ENCODE measurements at places on chromosomes 2 and 18.

GRCh38 chr2:33672389-33672788 is 73.3 kb upstream of the FAM98A start:
- no peak for DNase-seq

GRCh38 chr2:216752855-216753505 is 57.6 kb upstream of the IGFBP5 start:
- DNase-seq, result no peak

- DNase-seq, result no peak
These were observed 12.3 kb downstream of the SCG2 start for GRCh38 chr2:223589901-223590300.

- DNase-seq, result no peak
These were observed 272.1 kb upstream of the DOK6 start for GRCh38 chr18:69128566-69128965.

- peak; percentile 58 for DNase-seq
These were observed 53.2 kb upstream of the RAB27B start for GRCh38 chr18:54774981-54775665.

DNA sequence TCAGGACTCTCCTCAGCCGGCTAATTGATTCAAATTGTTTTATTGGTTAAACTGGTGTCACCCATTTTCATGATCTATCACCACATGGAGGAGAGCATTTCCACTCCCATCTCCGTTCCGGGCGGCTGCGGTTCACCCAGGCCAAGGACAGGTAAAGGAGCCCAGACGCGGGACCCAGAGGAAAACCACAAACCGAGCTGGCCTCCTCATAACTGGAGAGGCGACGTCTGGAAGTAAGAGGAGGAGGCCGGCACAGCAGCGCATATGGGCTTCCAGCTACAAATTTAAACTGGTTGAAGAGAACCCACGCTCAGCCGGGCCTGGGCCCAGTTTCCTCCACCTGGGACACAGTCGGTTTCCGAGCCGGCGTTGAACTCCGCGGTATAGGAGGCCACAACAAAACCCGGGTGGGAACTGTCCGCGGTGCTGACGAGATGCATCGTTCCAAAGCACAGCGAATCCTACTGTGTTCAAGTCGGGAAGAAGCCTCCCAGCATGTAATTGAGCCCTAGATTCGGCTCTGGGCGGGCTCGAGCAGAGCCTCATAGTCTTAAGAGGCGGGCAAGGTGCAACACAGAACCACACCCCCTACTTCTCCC is 3.0 kb upstream of the SKOR2 start:
- DNase-seq, result peak; percentile 75

DNA sequence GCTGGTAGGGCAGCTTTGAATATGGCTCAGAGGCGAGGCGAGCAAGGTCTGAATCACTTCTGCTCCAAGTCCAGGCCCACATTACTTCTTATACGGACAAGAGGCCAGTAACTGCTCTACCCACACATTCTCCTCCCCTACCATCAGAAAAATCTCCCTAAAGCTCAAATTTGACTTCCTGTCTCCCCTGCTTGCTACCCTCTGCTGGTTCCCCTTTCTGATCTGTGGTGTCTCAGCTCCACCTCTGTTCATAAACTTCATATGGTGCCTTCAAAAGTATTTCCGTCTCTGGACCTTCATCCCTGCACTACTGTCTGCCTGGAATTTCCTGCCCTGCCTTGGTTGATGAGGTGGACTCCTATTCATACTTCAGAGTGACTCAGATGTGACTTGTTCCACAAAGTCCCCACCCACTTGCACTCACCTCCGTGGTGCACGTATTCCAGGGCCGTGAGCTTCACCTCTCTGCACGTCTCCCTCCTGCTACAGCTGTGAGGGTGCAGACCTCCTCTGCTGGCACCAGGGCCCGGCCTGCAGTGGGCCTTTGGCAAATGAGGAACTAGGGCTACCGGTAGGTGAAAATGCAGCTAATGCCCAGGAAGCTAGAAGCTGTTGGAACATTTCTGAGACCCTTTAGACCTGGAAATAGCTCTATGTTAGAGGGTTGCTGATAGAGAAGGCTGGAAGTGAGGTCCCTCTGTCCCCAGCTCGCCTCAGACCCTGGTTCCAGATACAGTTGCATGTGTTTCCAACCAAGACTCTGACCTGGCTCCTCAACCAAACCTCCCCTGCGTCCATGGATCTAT is 24.6 kb upstream of the KCMF1 start:
- no peak for DNase-seq

- no peak for DNase-seq
These were observed 564 bp downstream of the GCC2 start for GRCh38 chr2:108449410-108450130.

- DNase-seq, result no peak
These were observed 86.2 kb downstream of the PAX3 start for GRCh38 chr2:222212571-222212970.

GRCh38 chr2:98710734-98711133 is 20.2 kb downstream of the MGAT4A start:
- DNase-seq, result no peak

DNA sequence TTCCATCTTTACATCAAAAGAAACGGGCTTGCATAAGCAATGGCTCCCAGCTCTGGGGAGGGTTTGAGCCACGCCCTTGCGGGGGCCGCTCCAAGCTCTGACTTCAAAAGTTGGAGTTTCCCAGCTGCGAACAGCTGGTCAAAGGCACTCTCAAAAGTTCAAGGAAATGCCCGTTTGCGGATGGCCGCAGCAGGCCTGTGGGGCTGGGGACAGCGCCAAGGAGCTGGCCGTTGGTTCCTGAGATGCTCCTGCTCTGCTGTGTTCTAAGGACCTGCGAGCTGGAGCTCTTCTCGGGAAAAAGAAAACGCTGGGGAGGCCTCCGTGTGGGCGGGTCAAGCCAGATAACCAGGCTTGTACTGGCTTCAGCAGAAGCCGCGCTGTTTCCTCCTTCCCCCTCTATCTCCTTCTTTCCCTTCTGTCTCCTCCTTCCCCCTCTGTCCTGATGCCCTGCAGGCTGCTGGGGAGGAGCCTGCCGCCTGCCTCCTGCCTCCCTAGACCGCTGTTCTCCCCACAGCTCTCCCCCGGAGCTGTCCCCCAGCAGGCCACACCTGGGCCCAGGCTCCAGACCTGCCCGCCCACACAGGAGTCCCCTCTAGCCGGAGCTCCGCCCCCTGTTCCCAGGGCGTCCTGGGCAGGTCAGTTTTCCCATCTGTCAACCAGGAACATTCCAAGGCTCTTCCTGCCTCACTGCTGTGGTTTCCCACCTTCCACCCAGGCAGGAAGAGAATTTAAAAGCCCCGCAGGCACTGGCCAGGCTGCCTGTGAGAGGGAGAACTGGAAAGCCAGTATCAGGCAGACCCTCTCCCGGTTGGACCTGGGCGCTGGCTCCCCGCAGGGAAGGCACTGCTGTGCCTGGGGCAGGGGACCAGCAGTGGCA is 14.1 kb downstream of the KLF11 start:
- peak; percentile 60 for DNase-seq

- no peak for DNase-seq
These were observed 170.0 kb downstream of the TXNL1 start for GRCh38 chr18:56468396-56468795.

DNA sequence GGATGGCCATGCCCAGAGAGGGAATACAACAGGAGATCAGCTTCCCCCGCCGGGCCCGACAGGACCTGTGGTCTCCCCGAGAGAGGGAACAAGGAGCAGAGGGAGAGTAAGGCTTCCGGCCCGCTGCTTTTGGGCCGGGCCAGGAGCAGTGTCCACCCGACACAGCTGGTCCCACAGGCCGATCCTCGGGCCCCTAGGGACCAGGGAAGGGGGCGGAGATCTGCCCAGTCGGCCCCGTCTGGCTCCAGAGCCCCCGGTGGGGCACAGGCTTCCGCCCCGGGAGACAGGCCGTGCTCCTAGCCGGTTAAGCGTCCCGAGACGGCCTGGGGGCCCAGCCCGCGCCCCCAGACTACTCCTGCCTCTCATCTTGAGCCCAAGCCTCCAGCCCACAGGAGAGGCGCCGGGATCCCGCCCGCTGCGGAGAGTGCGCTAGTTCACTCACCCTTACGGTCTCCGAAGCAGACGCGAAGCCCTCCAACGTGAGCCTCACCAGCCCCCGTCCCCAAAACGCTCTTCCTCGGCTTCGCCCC is at the start of gene MCFD2:
TSS of gene MCFD2 (minus strand) at position 526 of the 530 bp plus-strand sequence. CDS start 6,635 bp downstream, outside the sequence.
- DNase-seq, result peak; percentile 83

GRCh38 chr18:62637807-62638687 is 77.3 kb upstream of the PHLPP1 start:
- no peak for DNase-seq

DNA sequence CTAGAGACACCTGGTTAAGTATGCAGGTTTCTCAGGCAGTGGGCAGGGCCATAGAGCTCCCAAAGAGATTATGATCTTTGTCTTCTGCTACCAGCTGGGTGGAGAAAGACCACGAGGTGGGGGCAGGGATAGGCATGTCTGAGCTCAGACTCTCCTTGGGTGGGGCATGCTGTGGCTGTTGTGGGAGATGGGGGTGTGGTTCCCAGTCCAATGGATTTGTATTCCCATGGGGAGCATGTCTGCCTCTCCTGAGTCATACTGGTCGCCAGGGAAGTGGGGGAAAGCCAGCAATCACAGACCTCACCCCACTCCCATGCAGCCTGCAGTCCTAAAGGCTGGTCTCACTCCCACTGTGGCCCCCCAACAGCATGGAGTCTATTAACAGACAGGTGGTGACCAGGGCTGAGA is 31.4 kb upstream of the RHOB start:
- no peak for DNase-seq

GRCh38 chr2:106800976-106801655 is 84.9 kb downstream of the ST6GAL2 start:
- DNase-seq, result peak; percentile 4

- peak; percentile 92 for DNase-seq
These were observed 1.1 kb downstream of the CYBRD1 start for GRCh38 chr2:171523088-171524017.

DNA sequence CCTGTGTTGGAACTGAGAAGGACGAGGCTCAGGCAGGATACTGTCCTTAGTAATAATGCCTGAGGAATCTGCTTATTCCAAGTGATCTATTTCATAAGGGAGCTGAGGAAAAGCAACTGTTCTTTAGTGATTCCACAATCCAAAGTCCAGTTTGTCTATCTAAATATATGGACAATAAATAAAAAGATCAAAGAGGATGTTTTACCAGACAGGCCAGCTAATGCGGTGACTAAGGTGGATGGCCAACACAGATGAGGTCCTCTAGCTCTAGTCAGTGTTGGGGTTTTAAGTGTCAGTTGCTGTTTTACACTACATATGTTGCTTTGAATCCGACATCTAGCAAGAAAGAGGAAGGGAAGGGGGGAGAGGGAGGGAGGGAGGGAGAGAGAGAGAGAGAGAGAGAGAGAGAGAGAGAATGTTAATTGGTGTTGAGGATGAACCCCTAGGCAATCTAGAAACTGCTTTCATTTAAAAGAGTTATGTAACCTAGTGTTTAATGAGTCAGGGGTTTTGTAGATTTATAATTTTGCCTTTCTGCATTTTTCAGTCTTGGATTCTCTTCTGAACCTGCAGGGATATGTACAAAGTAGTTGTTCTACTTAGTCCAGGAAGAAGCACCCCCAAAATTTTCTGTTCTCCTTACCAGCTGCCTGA is 27.0 kb upstream of the SCN1A start:
- no peak for DNase-seq

- no peak for DNase-seq
These were observed 66.0 kb downstream of the RAB31 start for GRCh38 chr18:9774150-9774549.

DNA sequence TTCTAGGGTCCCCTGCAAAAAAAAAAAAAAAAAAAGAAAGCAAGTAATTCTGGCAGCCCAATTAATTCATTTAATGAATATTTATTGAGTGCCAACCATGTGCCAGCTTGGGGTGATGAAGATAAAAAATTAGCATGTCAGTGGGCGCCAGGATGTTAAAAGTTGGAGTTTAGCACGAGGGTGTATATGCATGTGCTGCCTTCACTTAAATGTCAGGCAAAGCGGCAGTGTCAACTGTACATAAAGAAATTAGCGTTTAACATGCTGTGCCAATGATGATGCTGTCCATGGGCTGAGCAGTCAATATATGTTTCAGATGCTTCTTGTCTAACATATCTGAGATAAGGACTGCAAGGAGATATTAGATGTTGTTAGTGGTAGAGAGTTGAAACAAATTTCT is 49.5 kb downstream of the ASAP2 start:
- no peak for DNase-seq

DNA sequence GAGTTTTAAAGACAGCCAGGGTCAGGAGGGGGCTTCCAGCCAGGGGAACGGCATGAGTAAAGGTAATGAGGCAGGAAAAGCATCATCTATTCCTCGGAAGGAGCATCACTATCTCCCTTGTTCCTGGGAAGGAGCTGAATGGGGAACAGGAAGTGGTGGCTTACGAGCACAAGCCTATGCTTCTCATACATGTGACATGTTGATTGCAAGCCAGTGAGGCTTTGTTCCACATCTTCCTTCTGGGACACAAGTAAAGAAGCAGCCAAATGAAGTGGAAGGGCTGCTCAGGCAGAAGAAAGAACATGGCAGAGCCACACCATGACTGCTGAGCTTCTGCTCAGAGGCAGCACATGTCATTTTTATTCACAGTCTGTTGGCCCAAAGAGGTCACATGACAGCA is 15.1 kb upstream of the LMAN1 start:
- peak; percentile 62 for DNase-seq

DNA sequence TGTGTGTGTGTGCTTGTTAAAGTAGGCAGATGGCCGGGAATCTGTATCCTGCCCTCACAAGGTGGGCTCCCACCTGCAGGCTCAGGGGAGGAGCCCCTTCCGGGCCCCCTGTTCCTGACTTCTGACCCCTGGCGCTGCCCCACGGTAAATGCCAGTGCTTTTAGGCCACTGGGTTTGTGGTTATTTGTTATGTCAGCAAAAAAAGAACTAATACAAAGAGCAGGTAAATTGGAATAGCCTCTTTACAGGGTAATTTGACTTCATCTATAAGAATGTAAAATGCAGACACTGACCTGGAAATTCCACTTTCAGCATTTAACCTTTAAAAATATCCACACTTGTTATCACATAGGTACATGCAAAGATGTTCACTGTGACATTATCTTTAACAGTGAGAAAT is 44.2 kb downstream of the RTP5 start:
- DNase-seq, result no peak

GRCh38 chr2:177242121-177242987 is 22.2 kb downstream of the NFE2L2 start:
- no peak for DNase-seq

DNA sequence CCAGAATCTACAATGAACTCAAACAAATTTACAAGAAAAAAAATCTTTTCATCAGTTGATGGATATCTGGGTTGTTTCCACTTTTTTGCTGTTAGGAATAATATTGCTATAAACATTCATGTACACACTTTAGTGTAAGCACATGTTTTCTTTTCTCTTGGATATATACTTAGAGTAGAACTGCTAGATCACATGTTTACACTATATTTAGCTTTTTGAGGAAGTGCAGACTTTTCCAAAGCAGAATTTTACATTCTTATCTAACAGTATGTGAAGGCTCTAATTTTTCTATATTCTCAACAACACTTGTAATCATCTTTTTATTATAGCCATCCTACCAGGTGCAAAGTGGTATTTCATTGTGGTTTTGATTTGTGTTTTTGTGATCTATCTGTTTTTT is 103.6 kb upstream of the RMP24 start:
- no peak for DNase-seq

GRCh38 chr2:179768765-179769164 is 92.6 kb downstream of the ZNF385B start:
- DNase-seq, result no peak

Measured in retina (tissue), 1 donor.